K562 (cell line): ENCODE measurements at places on chromosomes 11 and 22. TPM values are rescaled to one million over a fixed set of nuclear protein-coding genes. Genes with fewer than 3 reads are reported as not detected.

DNA sequence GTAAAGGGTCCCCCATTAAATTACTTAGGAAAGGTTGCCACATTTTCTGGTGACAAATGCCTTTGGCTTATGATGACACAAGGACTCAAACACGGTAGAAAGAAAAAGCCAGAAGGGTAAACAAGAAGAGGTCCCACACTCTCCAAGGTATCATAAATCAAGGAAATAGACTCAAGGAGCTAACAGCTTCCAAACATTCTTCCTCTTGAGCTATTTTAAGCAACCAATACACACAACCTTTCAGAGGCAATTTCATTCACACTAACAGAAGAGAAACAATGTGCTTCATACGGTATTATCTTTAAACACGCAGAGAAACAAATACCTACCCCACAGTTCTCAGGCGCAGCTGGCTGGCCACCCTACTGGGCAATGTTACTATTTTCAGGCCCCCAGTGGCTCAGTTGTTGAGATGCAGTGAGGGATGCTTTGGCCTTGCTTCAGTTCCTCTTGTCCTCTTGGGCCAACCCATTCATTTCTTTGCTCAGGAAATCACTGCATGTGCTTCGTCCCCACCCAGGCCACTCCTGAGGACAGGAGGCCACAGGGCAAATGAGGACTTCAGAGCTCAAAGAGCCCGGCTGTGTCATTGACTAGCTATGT lies 15.8 kb downstream of the ABTB2 start:
- no peaks in the 10 kb centered on the region for H3K36me3 ChIP-seq
- DNase-seq = no peak
- no peak overlapping the region for H3K27ac ChIP-seq
- peaks cover 26% of the 10 kb centered on the region for H3K27me3 ChIP-seq
- H3K4me3 ChIP-seq = no peak overlapping the region

GRCh38 chr11:15213471-15214231 lies 98.9 kb downstream of the INSC start:
- H3K36me3 ChIP-seq = no peaks in the 10 kb centered on the region
- no peak overlapping the region for H3K4me3 ChIP-seq
- H3K27ac ChIP-seq = no peak overlapping the region
- DNase-seq = no peak

DNA sequence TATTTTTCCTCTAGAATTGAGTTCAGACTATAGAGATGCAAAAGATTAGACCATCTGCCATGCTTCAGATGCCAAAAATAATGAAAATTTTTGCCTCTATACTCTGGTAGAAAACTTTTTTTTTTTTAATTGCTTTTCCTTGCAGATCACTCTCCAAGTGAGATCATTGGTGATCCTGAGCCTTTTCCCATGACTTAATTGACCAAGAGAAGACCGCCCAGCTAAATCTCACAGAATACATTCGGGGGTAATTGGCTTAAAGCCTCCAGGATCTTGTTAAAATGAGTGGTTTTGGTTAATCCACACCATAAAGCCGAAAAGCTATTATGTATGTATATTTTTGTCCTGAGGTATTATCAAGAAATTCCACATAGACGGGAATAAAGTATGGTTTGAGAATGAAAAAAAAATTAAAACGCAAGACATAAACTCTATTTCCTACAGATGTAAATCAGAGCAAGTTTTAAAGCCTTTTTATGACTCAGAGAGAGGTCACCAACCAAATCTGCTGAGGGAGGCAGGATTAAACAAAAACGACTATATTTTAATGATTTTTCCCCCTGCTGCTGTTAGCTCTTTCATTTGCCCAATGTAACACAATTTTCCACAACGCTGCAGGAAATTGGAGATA lies 64.0 kb downstream of the PARVA start:
- H3K27ac ChIP-seq = no peak overlapping the region
- no peak overlapping the region for H3K4me3 ChIP-seq
- no peak for DNase-seq
- H3K36me3 ChIP-seq = no peaks in the 10 kb centered on the region
- H3K4me1 ChIP-seq = no peaks in the 10 kb centered on the region
- peaks cover 15% of the 10 kb centered on the region; the same call in 2 of the 3 replicates for H3K27me3 ChIP-seq

- DNase-seq = no peak
- H3K27ac ChIP-seq = no peak overlapping the region
- no peaks in the 10 kb centered on the region for H3K36me3 ChIP-seq
- H3K27me3 ChIP-seq = no peaks in the 10 kb centered on the region
- H3K4me1 ChIP-seq = peaks cover 11% of the 10 kb centered on the region
- no peak overlapping the region for H3K4me3 ChIP-seq
Observed at GRCh38 chr11:74744277-74744676, 4.4 kb upstream of the RNF169 start.

GRCh38 chr11:129365816-129366215 lies 9.8 kb upstream of the BARX2 start:
- no peak overlapping the region for H3K27ac ChIP-seq
- H3K36me3 ChIP-seq = no peaks in the 10 kb centered on the region
- no peaks in the 10 kb centered on the region for H3K27me3 ChIP-seq
- H3K4me1 ChIP-seq = no peaks in the 10 kb centered on the region
- H3K4me3 ChIP-seq = no peak overlapping the region
- no peak for DNase-seq

The C11orf42 gene
- total RNA-seq = not detected in 2 replicates

The TBCEL gene
- 2.0 and 2.1 TPM in 2 replicates for total RNA-seq

The RBX1 gene
- total RNA-seq = 54.1 and 64.5 TPM in 2 replicates

The SC5D gene
- 12.0 and 13.8 TPM in 2 replicates for total RNA-seq
